IPS DF 19.7 (cell line): ENCODE measurements at places on chromosomes 6 and 20.

DNA sequence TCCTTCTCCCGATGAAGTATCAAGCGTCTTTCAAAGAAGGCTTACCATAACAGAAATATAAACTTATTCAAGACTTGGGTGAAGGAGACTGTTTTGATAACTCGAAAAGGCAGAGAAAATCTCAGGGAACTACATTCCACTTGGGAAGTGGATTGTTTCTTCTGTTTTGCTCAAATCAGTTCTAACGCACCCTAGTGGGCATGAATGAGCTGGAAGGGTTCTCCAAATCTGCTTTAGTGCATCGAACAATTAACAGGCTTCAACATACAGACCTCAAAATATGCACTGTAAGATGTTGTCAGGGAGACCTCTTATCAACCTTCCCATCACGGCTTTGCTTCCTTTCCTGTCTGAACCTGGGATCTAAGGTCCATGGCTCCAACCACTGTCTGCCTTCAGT is 392.5 kb downstream of the CD83 start:
- DNase-seq: no peak

DNA sequence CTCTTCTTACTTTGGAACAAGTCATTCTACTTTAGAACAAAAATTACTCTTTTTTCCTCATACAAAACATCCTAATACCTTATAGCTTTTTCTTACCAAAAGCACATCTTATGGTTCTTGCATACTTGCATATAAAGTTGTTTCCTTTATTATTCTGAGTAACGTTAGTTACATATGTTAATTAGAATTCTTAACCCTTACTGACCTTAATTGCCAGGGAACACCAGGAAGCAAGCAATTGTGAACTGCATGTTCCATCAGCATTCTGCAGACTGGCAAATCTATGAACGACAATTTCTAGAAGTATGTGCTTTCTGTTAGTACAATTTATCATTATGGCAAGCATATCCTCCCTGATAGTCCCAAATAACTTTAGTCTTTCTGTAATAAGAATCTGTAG is 831.0 kb downstream of the C6orf118 start:
- peak; percentile 17 for DNase-seq

DNA sequence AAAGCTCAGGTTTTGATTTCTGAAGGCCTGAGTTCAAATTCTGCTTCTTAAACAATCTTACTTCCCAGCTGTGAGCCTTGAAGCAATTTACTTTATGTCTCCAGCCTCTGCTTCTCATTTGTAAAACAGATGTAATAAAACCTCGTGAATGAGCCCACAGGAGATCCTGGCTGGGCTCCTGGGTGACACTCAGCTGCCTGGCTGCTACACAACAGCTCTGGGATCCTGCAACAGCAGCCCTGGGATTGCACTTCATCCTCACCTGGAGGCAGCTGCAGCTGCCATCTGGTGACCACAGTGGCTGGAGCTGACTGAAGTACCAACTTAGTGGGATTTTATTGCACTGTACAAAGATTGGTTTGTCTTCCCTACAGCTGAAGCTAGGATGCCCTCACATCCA is 98.6 kb downstream of the NDUFAF5 start:
- DNase-seq: no peak

DNA sequence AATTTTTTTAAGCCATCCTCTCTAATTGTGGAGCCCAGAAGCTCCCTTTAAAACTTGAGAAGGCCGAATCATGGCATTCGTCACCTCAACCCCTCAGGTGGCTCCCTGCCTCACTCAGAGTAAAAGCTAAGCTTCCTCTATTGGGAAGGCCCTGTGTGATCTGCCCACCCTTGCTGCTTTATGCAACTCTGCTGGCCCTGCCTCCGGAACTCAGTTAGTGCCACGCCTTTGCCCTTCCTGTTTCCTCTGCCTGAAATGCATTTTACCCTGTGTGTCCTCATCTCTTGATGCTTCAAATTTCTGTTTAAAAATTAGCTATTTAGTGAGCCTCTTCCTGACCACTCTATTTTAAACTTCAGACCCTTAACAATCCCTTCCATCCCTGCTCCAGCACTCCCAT is 5.7 kb downstream of the PACRG start:
- DNase-seq: no peak

DNA sequence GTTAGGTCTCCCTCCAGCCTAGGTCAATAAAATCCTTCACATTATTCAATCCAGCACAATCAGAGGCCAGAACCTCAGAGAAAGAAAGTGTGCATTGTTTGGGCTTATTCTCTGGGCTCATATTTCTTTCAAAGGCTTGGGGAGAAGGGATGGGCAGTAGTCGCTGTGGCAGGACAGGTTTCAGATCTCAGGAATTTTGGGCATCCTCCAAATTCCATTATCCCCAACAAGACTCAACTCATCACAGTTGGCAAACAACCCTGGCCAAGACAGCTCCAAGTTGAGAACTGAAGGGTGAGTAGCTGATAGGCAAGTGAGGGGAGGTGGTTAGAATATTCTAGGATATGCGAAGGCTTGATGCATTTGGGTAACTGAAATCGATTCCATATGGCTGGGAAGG is 27.2 kb upstream of the CHD6 start:
- no peak for DNase-seq

GRCh38 chr6:143621159-143621873 is 56.4 kb upstream of the PHACTR2 start:
- no peak for DNase-seq

GRCh38 chr20:40508821-40509220 is 180.2 kb downstream of the MAFB start:
- no peak for DNase-seq

DNA sequence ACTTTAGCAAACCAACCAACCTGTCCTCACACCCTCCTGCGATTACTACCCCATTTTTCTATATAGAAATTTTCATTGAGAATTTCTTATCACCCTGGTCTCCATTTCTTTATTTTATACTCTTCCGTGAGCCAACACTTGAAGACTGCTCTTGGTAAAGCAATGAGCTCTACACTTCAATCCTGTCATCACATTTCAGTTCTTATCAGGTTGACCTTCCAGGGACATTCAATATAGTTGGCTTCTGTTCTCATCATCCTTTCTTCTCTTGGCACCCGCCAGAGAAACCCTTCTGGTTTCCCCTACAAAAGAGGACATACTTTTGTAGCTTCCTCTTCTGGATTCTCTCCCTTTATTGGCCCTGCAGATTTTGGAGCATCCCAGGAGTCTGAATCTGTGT is 279.3 kb downstream of the PRKN start:
- DNase-seq: no peak

GRCh38 chr20:38256966-38257365 is 3.6 kb downstream of the KIAA1755 start:
- no peak for DNase-seq

- no peak for DNase-seq
Observed at GRCh38 chr6:158707120-158707820, 57.4 kb downstream of the SYTL3 start.

DNA sequence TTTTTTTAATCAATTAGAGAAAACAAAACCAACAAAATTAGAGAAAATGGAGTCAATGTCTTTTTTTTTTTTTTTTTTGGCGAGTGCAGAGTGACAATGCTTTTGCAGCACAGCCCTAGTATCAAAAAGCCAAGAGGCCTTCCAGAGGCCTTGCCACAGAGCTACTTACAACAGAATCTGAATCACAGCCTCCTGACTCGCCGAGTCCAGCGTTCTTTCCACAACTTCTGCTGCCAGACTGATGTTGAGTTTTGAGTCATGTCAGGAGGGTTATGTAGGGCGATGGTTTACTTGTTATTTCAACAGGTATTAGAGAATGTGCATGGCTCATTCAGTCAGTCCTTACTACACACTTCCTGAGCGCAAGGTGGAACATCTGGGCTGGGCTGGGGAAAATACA is 88.6 kb downstream of the FNDC1 start:
- DNase-seq: no peak

DNA sequence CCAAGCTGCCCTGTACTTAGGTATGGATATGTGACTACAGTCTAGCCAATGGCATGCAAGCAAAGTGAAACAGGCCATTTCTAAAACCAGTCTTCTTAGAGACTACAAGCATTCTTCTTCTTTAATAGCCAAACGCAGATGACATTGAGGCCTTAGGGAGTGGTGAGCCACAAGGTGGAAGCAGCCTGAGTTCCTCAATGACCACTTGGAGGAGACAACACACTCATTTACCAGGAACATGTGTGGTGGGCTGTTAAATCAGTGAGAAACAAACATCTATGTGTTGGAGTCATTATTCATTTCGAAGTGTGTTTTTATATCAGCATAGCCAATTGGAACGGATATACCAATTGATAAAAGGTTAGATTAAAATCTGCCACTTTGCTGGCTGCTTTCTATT is 122.0 kb downstream of the GFRAL start:
- no peak for DNase-seq

DNA sequence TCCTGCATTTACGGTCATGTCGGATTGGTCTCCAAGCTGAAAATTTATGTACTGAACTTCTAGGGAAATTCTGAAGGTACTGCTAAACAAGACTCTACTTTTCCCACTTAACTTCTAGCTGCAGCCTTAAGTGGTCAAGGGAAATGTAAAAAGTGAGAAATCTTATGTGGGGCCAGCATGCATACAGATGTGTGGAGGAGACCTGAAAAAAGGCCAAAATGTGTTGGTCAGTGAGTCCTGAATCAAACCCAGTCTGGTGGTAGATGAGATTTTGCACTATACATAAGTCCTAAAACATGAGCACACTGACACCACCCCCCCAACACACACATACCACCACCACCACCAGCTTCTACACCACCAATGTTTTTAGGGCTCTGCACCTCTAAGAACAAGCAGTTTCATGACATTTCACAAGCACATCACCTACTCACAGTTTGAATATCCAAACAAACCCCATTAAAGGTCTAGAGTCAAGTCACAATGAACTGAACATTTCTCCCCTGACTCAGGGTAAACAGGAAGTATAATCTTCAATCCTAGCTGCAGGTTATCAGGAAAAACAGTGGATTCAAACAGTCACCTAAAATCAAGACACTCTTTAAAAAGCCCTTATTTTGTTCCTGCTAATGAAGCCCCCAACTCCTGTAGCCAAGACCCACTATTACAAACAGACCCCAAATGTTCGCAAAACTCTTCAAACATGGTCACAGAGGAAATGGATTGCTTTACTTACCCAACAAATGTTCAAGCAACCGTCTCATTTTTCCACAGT is 1.6 kb downstream of the ZMYND8 start:
- no peak for DNase-seq

DNA sequence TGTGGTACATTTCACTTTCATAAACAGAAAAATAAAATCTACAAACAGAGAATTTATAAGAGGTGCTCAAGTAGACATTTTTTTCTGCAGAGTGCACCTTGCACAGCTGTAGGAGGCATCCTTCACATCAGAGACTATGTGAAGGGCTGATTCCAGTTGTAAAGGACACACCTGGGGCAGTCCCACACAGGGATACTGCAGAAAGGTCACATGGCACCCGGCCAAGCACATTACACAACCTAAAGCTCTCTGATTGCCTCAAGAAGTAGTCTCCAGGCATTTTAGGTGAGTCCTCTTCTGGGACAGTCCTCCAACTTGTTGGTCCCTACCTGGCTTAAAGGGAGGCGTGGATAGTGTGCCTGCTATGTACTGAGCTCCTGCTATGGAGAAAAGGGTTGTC is 502.9 kb upstream of the NOX3 start:
- no peak for DNase-seq

GRCh38 chr6:170017603-170018320 is 266.3 kb downstream of the ERMARD start:
- DNase-seq: no peak

DNA sequence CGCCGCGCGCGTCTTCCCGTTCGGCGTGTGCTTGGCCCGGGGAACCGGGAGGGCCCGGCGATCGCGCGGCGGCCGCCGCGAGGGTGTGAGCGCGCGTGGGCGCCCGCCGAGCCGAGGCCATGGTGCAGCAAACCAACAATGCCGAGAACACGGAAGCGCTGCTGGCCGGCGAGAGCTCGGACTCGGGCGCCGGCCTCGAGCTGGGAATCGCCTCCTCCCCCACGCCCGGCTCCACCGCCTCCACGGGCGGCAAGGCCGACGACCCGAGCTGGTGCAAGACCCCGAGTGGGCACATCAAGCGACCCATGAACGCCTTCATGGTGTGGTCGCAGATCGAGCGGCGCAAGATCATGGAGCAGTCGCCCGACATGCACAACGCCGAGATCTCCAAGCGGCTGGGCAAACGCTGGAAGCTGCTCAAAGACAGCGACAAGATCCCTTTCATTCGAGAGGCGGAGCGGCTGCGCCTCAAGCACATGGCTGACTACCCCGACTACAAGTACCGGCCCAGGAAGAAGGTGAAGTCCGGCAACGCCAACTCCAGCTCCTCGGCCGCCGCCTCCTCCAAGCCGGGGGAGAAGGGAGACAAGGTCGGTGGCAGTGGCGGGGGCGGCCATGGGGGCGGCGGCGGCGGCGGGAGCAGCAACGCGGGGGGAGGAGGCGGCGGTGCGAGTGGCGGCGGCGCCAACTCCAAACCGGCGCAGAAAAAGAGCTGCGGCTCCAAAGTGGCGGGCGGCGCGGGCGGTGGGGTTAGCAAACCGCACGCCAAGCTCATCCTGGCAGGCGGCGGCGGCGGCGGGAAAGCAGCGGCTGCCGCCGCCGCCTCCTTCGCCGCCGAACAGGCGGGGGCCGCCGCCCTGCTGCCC is 1.1 kb downstream of the SOX4 start:
- DNase-seq: no peak

DNA sequence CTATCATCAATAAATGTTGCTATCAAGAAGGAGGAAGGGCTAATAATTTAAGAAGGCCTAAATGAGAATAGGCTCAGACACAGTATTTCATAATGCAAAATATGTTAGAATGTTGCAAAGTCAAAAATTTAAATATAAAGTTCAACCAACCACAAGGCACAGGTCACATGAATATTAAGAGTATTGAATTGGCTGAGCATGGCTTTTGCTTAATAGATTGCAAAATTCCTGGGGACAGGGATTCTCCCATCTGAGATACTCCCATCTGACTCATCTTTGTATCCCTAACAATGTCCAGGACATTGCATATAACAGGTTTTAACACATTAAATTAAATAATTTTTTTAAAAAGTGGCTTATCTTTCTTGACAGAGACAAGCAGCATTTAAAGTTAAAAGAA is 32.9 kb upstream of the UTRN start:
- no peak for DNase-seq

GRCh38 chr6:165611294-165611693 is 51.7 kb downstream of the PDE10A start:
- DNase-seq: no peak

- DNase-seq: no peak
Observed at GRCh38 chr6:154371281-154371680, 14.7 kb upstream of the IPCEF1 start.

- no peak for DNase-seq
Observed at GRCh38 chr6:88031550-88031949, 16.1 kb upstream of the SPACA1 start.

DNA sequence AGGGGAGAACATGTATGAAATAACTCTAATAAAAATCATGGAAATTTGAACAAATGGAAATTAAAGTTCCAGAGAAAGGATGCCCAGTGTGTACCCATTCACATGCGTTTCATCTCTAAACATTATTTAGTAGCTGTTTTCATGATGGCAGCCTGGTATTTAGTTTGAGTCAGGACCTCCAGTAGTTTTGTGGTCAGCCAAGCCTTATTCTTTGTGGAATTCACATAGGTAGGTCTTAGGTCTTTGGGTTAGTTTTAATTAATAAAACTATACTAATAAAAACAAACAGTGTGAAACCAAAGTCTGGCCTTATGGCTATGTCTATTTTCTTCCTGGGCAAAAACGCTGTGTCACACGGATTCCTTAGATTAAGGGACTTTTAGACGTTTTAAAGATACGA is 137.8 kb downstream of the FOXC1 start:
- no peak for DNase-seq
